ENCODE measurements at places on chromosomes 11 and 22.
A peak's percentile ranks its signal among the peaks of the same experiment; 100 is the strongest.

GRCh38 chr22:37409459-37410050 lies 17.7 kb downstream of the ELFN2 start:
- no peak for DNase-seq
- H3K36me3 ChIP-seq: no peaks in the 10 kb centered on the region
- no peak overlapping the region for H3K27ac ChIP-seq
- H3K4me1 ChIP-seq: no peaks in the 10 kb centered on the region
- peaks cover 85% of the 10 kb centered on the region for H3K27me3 ChIP-seq

DNA sequence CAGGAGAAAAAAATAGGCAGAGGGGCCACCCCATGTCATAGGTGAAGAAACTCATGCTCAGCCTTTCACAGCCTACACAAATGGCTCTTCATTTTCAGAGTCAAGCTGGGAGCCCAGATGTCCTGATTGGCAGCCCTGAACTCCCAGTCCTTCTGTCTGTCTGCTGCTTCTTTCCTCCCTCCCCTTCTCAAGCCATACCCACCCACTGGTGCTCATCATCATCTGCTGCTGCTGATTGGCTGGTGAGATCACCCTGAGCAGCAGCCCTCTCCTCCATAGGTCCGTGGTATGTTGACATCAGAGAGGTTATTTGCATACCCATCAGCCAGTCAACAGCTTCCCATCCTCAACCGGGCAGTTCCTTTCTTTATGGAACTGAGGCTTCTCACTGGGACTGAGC lies 46.1 kb upstream of the PRDM11 start:
- no peak for DNase-seq
- H3K27ac ChIP-seq: no peak overlapping the region
- peaks cover 10% of the 10 kb centered on the region for H3K4me1 ChIP-seq
- no peaks in the 10 kb centered on the region for H3K36me3 ChIP-seq
- no peaks in the 10 kb centered on the region for H3K27me3 ChIP-seq

GRCh38 chr11:87281496-87281895 lies 243.8 kb downstream of the TMEM135 start:
- H3K4me1 ChIP-seq: peaks cover 5% of the 10 kb centered on the region
- no peak overlapping the region for H3K4me3 ChIP-seq
- H3K27ac ChIP-seq: peak overlapping the region; percentile 47
- H3K36me3 ChIP-seq: no peaks in the 10 kb centered on the region
- DNase-seq: no peak
- no peaks in the 10 kb centered on the region for H3K27me3 ChIP-seq

DNA sequence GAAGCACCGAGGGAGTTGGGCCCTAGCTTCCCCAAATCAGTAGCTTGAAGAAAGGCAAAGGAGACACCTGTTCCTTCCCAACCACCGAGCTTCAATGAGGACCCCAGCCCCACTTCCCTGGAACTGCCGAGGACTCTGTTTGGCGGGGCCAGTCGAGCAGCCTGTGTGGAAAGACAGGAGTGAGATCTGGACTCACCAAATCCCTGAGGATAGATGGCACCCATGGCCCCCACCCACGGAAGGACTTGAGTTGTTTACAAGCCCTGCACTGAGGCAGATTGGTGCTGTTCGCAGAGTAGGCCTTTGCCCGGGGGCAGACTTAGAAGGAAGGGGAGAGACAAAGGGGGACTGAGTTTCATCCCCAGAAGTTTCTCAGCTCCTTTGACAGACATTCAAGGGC lies 64.6 kb downstream of the FEZ1 start:
- H3K27ac ChIP-seq: no peak overlapping the region
- DNase-seq: no peak
- H3K27me3 ChIP-seq: no peaks in the 10 kb centered on the region

DNA sequence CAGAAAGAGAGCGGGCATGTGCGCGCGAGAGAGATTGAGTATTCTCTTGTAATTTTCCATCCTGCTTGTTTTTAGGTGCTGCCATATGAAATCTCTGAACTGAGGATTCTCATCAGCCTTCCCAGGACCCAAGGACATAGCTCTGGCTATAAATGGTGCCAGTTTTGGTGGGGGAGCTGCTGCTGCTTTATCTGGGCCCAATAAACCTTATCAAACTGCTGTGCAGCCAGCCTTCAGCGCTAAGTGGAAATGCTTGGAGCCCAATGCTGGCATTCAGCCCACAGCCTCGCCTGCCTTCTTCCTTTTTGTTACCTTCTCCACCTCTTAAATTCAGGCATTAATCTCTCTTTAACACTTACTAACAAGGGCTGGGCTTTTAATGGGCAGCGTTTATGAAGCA lies 2.4 kb upstream of the ZBTB16 start:
- peaks cover 17% of the 10 kb centered on the region for H3K4me1 ChIP-seq
- H3K27ac ChIP-seq: peak overlapping the region; percentile 97
- no peak overlapping the region for H3K4me3 ChIP-seq
- DNase-seq: no peak

DNA sequence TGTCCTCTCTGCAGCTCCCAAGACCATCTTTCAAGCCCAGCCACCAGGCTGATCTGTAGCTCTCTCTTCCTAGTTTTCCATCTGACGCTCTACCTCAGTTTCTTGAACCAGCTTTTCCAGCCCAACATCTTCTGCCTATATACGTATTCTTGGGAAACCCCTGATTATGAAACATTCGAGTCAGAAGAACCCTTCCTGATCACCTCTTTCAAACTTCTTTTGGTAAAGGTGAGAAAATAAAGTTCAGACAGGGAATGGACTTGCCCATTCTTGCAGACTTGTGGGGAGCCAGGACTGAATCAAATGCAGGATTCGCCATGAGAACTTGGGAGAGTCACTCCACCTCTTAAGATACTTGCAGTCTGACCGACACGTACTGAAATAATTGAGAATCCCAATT lies 169.5 kb upstream of the NARS2 start:
- H3K4me3 ChIP-seq: no peak overlapping the region
- no peaks in the 10 kb centered on the region for H3K27me3 ChIP-seq
- no peak for DNase-seq
- H3K36me3 ChIP-seq: no peaks in the 10 kb centered on the region
- no peak overlapping the region for H3K27ac ChIP-seq
- peaks cover 15% of the 10 kb centered on the region for H3K4me1 ChIP-seq

- no peak overlapping the region for H3K4me3 ChIP-seq
- no peaks in the 10 kb centered on the region for H3K36me3 ChIP-seq
These were observed 10.3 kb upstream of the CTSD start for GRCh38 chr11:1773994-1774550.

GRCh38 chr22:46473021-46473779 lies 64.2 kb downstream of the CELSR1 start:
- no peaks in the 10 kb centered on the region for H3K4me1 ChIP-seq
- DNase-seq: no peak
- no peaks in the 10 kb centered on the region for H3K36me3 ChIP-seq
- peaks cover 22% of the 10 kb centered on the region for H3K27me3 ChIP-seq
- H3K27ac ChIP-seq: no peak overlapping the region
- no peak overlapping the region for H3K4me3 ChIP-seq

- H3K4me3 ChIP-seq: no peak overlapping the region
- H3K36me3 ChIP-seq: no peaks in the 10 kb centered on the region
- peaks cover 85% of the 10 kb centered on the region for H3K4me1 ChIP-seq
- DNase-seq: peak; percentile 76
- peak overlapping the region; percentile 83 for H3K27ac ChIP-seq
These were observed 18.1 kb downstream of the PACSIN2 start for GRCh38 chr22:42996646-42997365.

- H3K27me3 ChIP-seq: no peaks in the 10 kb centered on the region
- no peak overlapping the region for H3K4me3 ChIP-seq
- no peak overlapping the region for H3K27ac ChIP-seq
- H3K36me3 ChIP-seq: peaks cover 39% of the 10 kb centered on the region
- DNase-seq: no peak
These were observed 9.4 kb downstream of the UEVLD start for GRCh38 chr11:18578975-18579598.

- peaks cover 3% of the 10 kb centered on the region for H3K4me1 ChIP-seq
- H3K4me3 ChIP-seq: no peak overlapping the region
- no peaks in the 10 kb centered on the region for H3K36me3 ChIP-seq
- H3K27ac ChIP-seq: no peak overlapping the region
These were observed 152.2 kb upstream of the E2F8 start for GRCh38 chr11:19392847-19393518.

DNA sequence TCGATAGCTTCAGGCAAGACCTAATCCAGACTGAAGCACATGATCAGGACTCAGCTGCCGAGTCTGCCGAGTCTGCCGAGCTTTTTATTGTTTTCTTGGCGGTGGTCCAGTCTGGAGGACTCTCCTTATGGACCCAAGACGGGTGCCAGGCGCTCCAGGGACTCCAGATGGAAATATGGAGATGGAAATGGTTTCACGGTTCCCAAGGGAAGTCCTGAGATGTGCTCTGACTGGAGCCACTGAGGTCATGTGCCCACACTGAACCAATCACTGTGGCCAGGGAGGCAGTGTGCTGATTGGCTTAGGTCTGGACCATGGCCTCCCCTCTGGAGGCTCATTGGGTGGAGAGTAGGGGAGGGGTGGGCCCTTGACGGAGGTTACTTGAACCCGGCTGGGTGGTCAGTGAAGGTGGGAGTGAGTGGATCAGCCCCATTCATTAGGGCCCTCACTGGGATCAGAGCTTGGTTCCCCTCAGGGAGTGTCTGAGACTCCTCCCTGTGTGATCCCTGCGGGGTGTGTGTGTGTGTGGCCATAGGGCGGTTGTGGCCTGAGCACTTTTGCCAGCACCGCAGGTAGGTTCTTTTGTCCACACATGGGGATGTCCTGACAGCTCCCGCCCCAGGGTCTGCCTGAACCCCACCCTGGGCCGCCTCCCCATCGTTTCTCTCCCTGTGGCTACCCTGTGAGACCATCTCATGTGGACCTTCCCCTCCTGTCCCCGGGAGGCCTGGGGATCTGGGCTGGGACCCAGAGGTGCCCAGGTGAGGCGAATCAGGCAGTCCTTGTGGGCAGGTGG lies 14.0 kb downstream of the RPS6KA4 start:
- peak overlapping the region; percentile 28 for H3K4me3 ChIP-seq
- H3K36me3 ChIP-seq: peaks cover 34% of the 10 kb centered on the region
- peak overlapping the region; percentile 42 for H3K27ac ChIP-seq
- peak; percentile 72 for DNase-seq
- peaks cover 17% of the 10 kb centered on the region for H3K4me1 ChIP-seq

- no peak overlapping the region for H3K4me3 ChIP-seq
- H3K36me3 ChIP-seq: no peaks in the 10 kb centered on the region
- DNase-seq: no peak
- no peak overlapping the region for H3K27ac ChIP-seq
- H3K27me3 ChIP-seq: peaks cover 22% of the 10 kb centered on the region
- no peaks in the 10 kb centered on the region for H3K4me1 ChIP-seq
These were observed 472.3 kb downstream of the BRD1 start for GRCh38 chr22:49355211-49355920.

GRCh38 chr22:49915610-49916009 lies 2.6 kb downstream of the ALG12 start:
- no peaks in the 10 kb centered on the region for H3K27me3 ChIP-seq
- DNase-seq: no peak
- peaks cover 17% of the 10 kb centered on the region for H3K4me1 ChIP-seq
- peaks cover 45% of the 10 kb centered on the region for H3K36me3 ChIP-seq
- no peak overlapping the region for H3K4me3 ChIP-seq

- no peaks in the 10 kb centered on the region for H3K36me3 ChIP-seq
- peaks cover 10% of the 10 kb centered on the region for H3K27me3 ChIP-seq
- no peak overlapping the region for H3K27ac ChIP-seq
- H3K4me1 ChIP-seq: no peaks in the 10 kb centered on the region
- no peak overlapping the region for H3K4me3 ChIP-seq
- no peak for DNase-seq
These were observed 28.3 kb upstream of the ETS1 start for GRCh38 chr11:128615612-128616011.

DNA sequence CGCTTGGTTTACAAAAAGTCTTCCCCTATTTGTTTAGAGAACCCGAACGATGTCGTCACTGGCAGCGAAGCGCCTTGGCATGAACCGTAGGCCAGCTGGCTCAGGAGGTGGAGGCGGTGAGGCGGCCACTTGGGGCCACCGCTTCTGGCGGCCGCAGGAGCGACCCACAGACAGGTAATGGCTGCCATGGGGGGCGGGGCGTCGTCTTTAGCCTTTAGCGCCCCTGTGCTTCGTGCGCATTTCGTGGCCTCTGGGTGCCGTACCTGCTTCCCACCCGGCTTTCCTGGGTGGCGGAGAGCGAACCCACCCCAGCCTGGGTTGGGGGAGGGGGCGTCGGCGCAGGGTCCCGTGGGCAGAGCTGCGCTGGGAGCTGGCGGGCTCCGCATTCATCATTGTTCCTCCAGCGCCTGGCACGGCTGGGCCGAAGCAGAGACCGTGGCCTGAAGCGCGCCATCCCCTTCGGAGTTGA lies 469 bp upstream of the OSBP2 start:
- H3K4me1 ChIP-seq: peaks cover 13% of the 10 kb centered on the region
- peak overlapping the region; percentile 62 for H3K4me3 ChIP-seq
- no peaks in the 10 kb centered on the region for H3K36me3 ChIP-seq
- H3K27ac ChIP-seq: no peak overlapping the region

DNA sequence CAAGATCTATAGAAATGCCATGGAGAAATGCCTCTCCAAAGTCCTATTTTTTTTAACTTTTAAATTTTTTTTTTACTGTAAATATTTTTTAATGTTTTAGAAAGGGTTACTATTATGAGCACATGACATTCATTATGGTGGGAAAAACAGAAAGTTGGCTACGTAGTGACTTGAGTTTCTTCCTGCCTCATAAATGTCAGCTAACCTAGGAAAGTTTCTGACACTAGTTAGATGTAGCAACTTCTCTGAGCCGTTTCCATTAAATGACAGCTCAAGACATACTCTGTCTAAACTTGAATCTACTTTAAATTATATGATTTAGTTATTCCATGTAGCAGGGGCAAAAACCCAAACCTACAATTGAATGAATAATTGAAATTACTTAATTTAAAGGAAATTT lies 18.4 kb upstream of the CTSC start:
- H3K27ac ChIP-seq: no peak overlapping the region
- no peaks in the 10 kb centered on the region for H3K36me3 ChIP-seq
- no peak for DNase-seq
- no peaks in the 10 kb centered on the region for H3K4me1 ChIP-seq

GRCh38 chr11:45864041-45864440 lies 16.8 kb downstream of the CRY2 start:
- no peak for DNase-seq
- H3K4me3 ChIP-seq: no peak overlapping the region
- H3K36me3 ChIP-seq: peaks cover 85% of the 10 kb centered on the region

- no peak for DNase-seq
- H3K27me3 ChIP-seq: no peaks in the 10 kb centered on the region
- no peaks in the 10 kb centered on the region for H3K36me3 ChIP-seq
- no peak overlapping the region for H3K4me3 ChIP-seq
- H3K27ac ChIP-seq: no peak overlapping the region
- H3K4me1 ChIP-seq: peaks cover 8% of the 10 kb centered on the region
These were observed 200.6 kb downstream of the ARHGAP42 start for GRCh38 chr11:100887659-100888058.

DNA sequence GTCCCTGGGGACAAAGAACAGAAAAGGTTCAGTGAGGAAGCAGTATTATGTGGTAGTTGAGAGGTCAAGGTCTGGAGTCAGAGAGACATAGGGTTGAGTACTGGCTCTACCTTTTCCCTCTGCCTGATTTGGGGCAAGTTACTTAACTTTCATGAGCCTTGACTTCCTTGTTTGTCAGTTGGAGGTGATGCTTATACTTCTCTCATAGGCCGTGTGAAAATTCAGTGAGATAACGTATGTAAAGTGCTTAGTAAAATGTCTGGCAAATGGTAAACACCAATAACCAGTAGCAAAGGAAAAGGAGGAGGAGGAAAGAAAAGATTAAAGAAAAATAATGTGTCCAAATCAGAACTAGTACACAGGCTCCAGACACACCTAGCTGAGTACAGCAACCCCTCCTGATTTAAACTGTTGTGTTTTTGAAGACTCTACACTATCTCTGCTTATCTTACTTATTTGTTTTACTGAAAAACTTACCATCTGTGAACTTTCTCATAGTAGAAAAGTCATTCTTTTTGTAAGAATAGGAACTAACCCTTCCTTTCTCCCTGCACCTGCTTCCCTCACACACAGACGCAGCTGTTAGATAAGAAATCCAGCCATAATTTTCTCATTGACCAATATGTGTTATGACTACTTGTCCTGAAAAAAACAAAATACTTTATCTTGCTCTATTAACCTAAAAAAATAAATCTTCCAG lies 126.9 kb downstream of the CD44 start:
- no peaks in the 10 kb centered on the region for H3K36me3 ChIP-seq

All from tibial artery (tissue), 4 donors.